ENCODE measurements at places on chromosomes 7 and 10.

- no peak for DNase-seq
Measured at GRCh38 chr7:27194686-27195379, 5.1 kb downstream of the HOXA13 start.

- no peak for DNase-seq
Measured at GRCh38 chr10:53489335-53490182, 717.0 kb upstream of the MBL2 start.

- no peak for DNase-seq
Measured at GRCh38 chr10:74827045-74827441, 643 bp downstream of the KAT6B start.

DNA sequence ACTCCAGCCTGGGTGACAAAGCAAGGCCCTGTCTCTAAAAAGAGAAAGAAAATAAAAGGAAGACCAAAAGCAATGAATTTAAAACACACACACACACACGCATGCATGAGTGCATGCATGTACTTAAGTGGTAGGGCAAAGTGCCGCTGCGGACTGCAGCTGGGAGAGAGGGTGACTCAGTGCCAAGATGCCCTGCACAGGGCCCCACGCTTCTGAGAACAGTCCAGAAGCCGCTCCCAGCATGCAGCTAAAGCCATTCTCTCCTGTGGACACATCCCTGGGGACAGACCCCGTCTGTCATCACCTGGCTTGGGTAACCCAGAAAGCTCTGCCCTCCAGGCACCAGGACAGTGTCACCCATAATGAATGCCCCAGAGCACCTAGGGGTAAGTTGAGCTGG, 61.0 kb upstream of the MYL10 start:
- no peak for DNase-seq

- no peak for DNase-seq
Measured at GRCh38 chr10:110992006-110992800, 72.8 kb downstream of the SHOC2 start.

DNA sequence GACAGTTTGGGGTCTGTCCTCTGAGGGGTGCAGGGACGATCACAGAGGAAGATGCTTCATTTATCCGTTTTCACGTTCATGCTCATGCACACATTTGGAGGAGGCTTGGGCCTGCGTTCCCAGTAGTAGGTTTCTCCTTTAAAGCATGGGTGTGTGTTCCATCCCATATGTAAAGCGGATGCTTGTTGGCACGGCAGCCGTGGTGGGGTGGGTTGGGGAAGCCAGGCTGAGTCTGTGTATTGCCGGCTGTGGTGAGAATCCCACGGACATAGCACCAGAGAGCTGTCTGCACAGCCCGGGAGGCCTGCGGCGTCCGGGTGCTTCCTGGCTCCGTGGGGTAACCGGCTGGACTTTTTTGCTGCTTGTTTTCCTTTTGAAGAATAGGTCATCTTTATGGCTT, 440 bp downstream of the JAKMIP3 start:
- no peak for DNase-seq

GRCh38 chr10:104816501-104816900, 175.4 kb downstream of the SORCS3 start:
- DNase-seq, result no peak
